ENCODE measurements at places on chromosomes 3 and 15.

- DNase-seq, result no peak
Measured at GRCh38 chr3:127535901-127536829, 54.4 kb downstream of the TPRA1 start.

GRCh38 chr3:43892061-43892460 is 201.3 kb downstream of the ABHD5 start:
- no peak for DNase-seq

GRCh38 chr15:60228101-60228500 is 169.7 kb downstream of the ANXA2 start:
- no peak for DNase-seq

GRCh38 chr3:109480014-109480413 is 142.7 kb upstream of the DPPA4 start:
- no peak for DNase-seq

- peak; percentile 9 for DNase-seq
Measured at GRCh38 chr15:59792359-59792758, 103.2 kb upstream of the BNIP2 start.

DNA sequence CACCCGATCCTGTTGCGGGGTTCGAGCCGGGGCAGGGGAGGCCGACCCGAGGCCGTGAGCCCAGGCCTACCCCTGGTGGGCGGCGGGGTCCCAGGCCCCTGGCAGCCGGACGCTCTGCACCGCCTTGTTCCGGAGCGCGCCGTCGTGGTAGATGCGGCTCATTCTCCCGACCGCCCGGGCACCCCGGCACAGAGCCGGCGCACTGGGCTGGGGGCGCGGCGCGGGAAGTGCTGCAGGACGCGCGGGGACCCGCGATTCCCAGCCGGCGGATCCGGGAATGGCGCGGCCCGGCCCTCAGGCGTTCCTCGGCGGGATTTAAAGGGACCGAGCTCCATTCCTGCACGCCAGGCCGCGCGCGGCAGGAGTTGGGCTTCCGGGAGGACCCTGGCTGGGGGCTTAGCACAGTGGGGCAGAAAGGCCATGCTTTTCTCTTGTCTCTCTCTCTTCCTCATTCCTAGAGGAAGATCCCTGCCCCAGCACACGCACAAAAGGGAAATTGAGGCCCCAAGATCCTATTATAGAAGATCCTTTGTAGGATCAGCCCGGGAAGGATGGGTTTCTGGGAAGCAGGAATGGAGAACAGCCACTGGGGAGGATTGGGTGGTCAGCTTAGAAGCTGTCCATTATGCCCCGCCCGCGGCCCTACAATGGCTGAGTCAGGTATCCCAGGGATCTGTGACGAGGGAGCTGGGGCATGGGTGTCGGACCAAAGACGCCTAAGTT is at the start of gene ARPIN:
Gene ARPIN (minus strand): TSS at position 279 of the 723 bp plus-strand sequence. CDS start 117 bp downstream, at position 162.
- DNase-seq, result no peak

DNA sequence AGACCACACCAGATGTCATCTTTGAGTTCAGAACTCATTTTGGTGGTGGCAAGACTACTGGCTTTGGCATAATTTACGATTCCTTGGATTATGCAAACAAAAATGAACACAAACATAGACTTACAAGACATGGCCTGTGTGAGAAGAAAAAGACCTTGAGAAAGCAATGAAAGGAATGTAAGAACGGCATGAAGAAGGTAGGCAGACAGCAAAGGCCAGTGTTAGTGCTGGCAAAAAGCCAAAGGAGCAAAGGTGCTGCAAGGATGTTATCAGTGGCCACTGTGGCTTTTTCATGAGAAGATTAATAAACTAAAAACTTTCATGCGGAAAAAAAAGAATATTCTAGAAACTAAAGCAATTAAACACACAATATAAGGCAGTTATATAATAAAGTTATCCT is 21.9 kb downstream of the AAGAB start:
- no peak for DNase-seq

DNA sequence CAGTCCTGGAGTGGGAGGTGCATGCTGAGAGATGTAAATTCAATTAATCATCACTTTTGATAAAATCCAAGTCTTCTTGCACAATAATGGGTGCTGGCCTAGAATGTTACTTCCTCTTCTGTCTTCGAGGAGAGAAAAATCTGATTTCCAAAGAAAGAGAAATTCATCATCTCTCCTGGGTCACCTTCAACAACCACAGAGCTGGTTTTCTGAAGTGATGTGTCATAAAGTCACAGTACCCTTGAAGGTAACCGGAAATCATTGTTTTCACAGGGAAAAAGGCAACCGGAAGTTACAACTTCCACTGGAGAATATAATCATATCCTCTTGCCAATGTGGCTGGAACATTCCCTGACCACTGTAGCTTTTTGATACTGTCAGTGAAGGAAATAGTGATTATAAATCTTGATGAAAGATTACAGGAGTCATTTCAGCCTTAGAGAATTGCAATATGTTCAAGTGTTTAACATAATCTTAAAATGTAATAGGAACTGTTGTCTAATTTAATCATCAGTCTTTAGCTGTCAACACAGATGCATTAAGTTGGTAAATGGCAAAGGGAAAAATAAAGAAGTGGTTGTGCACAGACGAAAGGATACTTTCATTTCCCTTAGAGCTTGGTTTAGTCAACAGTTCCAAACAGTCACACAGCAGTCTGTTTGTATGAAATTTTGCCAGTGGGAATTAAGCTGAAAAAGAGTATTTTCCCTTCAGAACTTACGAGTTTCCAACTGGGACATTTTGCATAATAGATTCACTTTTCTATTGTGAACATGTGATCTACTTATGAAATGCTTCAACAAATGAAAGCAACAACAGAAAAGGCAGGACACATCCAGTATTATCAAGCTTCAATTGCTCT is 106.5 kb upstream of the SLC4A7 start:
- DNase-seq, result peak; percentile 12

DNA sequence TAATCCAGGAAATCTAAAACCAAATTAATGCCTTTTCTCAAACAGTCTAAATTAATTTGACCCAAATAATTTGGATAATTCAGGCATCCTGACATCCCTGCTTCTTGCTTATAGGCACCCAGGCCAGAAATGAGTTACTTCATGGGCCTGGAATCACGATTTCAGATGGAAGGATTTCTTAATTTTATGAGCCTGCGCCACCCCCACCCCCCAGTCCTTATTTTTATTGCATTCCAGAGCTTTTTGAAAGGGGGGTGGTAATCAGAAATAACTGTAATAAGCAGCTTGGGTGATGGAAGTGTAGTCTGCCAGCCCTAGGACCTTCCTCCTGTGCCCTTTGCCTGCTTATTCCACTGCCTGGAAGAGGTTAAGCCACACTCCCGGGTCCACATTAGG is 1.3 kb downstream of the AP2M1 start:
- DNase-seq, result no peak

DNA sequence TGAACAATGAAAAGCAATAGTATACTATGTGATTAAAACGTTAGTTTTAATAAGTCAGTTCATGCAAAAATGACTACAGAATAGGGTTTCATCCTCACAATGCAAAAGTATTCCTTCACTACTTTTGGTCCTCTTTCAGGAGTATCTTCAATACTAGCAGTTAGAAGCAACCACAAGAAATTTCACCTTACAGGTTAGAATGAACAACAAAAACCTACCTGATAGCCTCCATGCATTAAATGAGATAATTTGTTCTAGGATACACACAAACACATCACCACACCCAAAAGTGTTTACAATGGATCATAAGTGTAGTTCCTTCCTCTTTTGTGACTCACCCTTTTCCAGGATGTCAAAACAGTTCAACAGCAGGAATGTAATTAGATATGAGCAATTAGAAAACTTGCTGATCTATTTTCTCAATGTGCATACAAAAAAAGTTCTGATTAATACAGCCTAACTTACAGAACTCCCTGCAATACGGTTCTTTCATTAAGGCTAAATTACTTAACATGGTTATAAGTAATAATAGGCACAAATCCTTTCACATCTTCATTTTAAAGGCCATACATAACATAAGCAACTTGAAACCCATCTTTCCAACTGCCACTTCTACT is 21.6 kb downstream of the UACA start:
- DNase-seq, result no peak

GRCh38 chr3:13707456-13707855 is 158.5 kb downstream of the FBLN2 start:
- DNase-seq, result no peak

- DNase-seq, result no peak
Measured at GRCh38 chr3:152719264-152719663, 115.7 kb upstream of the P2RY1 start.

DNA sequence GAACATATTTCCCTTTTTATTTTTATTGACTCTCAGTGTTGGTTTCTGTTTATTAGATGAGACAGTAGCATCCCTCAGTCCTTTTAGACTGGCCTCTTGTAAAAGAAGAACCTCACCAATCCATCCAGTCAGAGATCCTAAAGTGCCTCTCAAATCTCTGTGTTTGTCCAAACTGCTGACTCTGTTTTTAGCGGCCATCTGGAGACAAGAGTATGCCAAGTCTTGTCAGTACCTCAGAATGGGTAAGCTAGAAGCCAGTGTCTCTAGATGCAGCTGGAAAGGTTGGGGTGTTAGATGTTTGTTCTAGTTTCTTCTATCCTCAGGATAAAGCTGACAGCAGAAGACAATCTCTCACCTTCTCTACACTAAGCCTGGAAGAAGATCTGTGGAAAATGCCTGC is 537.7 kb upstream of the ZNF385D start:
- DNase-seq, result no peak

DNA sequence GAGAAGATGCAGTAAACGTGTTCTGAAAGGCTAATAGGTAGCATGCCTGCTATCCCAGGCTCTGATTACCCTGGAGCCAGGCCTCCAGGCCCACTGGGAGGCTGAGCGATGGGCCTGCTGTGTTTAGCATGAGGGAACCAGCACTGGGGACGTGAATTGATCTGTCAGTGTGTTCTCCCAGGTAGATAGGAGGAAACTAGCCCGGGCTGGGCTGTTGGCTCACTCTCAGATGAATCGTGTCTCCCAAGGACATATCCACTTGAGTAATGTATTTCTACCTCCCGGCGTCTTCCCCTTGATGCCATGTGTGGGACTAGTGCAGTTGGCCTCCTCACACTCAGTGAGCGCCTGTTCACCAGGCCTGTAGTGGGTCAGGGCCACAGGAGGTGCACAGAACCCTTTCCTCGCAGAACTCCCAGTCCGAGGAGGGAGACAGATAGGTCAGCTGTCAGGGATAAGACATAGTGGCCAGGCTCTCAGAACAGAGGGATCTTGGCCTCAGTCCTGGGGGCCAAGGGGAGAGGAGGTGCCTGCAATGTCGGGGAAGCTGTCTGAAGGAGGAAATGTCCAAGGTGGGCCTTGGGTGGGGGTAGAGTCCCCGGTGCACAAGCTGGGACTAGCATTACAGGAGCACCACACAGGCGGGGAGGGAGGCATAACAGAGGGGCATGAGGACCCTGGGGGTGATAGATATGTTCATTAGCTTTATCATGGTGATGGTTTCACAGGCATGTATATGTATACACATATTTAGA is 111.7 kb downstream of the DNAJB8 start:
- DNase-seq, result no peak

DNA sequence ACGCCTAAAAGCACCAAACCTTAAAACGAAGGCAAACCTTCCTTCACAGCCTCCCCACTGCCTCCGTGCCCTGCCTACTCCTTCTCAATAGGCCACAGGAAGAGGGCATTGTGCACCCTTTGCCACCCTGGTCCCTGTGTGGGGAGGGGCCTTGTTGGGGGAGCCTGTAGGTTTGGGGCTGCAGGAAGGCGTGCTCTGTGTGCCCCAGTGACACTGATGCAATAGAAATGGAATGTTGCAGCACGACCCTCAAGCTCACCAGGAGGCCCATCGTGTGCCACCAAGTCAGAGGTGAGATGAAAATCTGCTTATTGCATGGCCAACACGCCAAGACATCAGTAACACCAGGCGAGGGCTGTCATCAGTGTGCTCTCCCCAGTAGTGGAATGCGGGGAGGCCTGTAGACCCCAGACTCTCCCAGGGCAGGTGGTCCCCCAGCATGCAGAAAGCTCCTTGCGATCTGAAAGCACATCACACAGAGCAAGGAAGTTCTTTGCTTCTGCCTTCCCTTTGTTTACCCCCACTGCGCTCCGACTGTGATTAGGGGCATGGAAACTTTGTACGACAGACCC is 86.2 kb downstream of the ASB7 start:
- DNase-seq, result no peak

- DNase-seq, result no peak
Measured at GRCh38 chr15:59178151-59178695, 28.4 kb upstream of the LDHAL6B start.

- no peak for DNase-seq
Measured at GRCh38 chr15:63256433-63257274, 20.8 kb upstream of the APH1B start.

- DNase-seq, result no peak
Measured at GRCh38 chr3:185717121-185717520, 107.7 kb downstream of the IGF2BP2 start.

Data from activated CD4-positive, alpha-beta T cell treated with anti-CD3 and anti-CD28 coated beads for 4 hours (primary cell).